ENCODE measurements at places on chromosomes 4 and X. TPM values are rescaled to one million over a fixed set of nuclear protein-coding genes. Genes with fewer than 3 reads are reported as not detected.

DNA sequence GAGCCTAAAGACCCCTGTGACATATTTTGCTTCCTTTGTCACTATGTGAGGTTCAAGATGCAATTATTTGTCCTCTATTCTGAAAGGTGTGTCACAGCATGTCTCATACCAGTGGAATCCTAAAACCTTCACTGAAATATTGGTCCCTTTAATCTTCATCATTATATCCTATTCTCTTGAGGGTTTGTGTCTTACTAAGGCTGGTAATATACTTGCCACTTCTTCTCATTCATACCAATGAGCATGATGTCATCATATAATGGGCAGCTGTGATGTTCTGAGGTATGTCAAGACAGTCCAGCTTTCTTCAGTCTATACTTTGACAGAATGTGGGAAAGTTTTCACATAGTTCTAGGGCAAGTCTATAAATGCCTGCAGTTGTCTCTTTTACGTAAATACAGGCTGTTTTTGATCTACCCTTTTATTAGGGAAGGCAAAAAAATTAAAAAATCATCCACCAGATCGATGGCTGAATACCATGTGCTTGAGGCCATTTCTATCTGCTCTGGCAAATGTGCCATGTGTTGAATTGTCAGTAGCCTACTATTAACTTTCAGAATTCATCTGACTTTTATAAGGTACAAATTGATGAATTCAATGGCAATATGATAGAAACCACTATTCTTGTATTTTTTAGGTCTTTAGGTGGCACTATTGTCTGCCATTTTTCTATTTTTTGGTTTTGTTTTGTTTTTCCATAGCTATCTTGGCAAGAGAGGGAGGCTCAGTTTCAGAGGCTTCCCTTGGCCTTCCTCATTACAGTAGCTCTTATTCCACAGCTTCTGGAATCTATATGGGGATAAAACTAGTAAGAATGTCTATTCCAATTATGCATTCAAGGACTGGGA is 209.0 kb downstream of the PPARGC1A start:
- peaks cover 11% of the 10 kb centered on the region for H3K4me1 ChIP-seq
- no peaks in the 10 kb centered on the region for H3K27me3 ChIP-seq
- H3K36me3 ChIP-seq: peaks cover 10% of the 10 kb centered on the region

PPEF2 gene
- total RNA-seq: 0.16 TPM

- H3K36me3 ChIP-seq: no peaks in the 10 kb centered on the region
- no peak for DNase-seq
- H3K4me1 ChIP-seq: peaks cover 39% of the 10 kb centered on the region
- H3K4me3 ChIP-seq: no peak overlapping the region
- H3K27ac ChIP-seq: no peak overlapping the region
These were observed 109.6 kb upstream of the KIT start for GRCh38 chr4:54548098-54548620.

- peaks cover 4% of the 10 kb centered on the region for H3K27me3 ChIP-seq
- no peak for DNase-seq
- no peak overlapping the region for H3K27ac ChIP-seq
- peaks cover 5% of the 10 kb centered on the region for H3K4me1 ChIP-seq
- H3K4me3 ChIP-seq: no peak overlapping the region
These were observed 10.8 kb downstream of the HNRNPDL start for GRCh38 chr4:82419451-82419850.

TSC22D3 gene
- 14.5 TPM for total RNA-seq

Data from WTC11 (cell line).